Effector memory CD4-positive, alpha-beta T cell (primary cell): ENCODE measurements at places on chromosomes 1 and 21.

DNA sequence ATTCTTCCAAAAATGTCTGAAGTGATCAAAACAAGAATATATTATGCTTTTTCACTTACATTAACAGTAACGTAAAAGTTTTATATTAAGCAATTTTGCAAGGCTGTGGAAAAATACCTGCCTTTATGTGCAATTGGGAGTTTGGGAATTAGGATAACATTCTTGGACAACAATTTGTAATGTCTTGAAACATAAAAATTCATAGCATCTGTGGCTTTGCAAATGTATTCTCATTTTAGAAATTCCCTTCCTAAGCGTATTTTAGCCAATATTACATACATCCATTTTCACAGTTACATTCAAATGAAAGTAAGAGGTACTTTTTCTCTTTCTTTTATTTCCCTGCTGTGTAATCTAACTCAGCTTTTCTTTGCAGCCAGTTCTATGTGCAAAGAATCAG is 13.4 kb upstream of the CFH start:
- no peak for DNase-seq

DNA sequence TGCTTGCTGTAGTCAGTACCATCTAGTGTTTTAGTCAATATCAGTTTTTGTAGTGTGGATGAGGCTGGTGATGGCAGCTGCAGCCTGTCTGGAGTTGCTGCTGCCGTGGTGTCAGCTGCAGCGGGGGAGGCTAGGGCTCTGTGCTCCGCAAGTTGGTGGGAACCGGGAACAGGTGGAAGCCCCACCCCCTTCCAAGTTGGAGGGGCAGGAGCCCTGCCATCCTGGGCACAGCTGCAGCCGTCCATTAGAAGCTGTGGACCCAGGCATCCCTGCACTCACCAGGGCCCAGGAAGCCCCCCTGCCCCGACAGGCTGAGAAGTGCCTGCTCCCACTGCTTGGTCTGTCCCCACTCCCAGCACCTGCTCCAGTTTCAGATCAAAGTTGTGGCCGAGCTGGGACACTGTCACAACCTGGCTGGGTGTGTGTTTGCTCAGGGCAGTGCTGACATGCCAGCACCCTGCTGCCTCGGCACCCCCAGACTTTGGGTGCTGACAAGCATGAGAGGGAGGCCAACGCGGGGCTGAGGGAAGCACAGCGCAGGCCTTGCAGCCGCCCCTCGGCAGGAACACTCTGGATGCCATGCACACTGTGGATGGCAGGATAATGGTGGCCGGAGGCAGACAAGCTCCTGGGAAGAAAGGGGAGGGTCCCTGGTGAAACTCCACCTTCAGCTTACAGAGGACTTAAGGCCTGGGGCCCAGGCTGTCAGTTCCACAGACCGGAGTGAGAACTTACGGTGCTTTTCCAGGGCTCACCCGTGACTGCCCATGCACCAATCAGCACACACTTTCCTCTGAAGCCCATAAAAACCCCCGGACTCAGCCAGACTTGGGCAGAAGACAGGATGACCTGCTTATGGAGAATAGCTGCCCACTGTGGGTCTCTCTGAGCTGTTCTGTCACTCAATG is 86.9 kb downstream of the ADARB1 start:
- no peak for DNase-seq

GRCh38 chr1:149933208-149933607 is 3.5 kb downstream of the MTMR11 start:
- DNase-seq, result no peak

GRCh38 chr1:169109561-169110134 is 3.2 kb downstream of the ATP1B1 start:
- no peak for DNase-seq

- DNase-seq, result no peak
Observed at GRCh38 chr1:44170281-44170823, 28.9 kb upstream of the KLF18 start.

GRCh38 chr1:245475961-245476516 is 321.3 kb downstream of the KIF26B start:
- no peak for DNase-seq

DNA sequence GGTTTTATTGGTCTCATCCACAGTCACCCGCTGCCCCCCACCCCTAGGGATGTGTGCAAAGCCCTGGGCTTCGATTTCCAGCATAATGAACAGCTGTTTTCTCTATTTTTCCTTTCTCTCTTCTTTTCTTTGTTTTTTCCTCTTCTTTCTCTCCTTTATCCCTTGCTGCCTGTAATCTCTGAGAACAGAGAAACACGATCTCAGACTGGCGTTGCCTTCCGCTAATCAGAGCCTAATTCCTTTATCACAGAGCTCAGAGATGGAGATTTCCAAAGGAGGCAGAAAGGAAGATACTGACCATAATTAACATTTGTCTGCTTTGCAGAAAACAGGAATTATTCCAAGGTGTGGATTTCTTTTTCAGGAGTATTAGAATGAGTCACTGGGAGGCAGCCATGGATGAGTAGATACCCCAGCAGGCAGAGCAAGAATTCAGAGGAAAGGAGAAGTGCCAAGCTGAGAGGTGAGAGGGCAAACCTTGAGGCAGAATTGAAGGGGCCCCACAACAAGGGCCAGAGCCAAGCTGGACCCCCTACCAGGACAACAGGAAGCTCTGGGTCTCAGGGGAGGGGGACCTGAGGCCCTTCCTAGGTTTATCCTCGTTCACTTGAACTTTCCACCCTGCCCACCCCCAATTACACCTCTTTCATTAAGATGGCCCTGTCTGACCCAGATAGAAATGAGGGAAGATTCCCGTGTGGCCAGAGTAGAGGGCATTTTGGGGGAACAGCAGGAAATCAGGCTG is 33.3 kb downstream of the MATN1 start:
- no peak for DNase-seq

DNA sequence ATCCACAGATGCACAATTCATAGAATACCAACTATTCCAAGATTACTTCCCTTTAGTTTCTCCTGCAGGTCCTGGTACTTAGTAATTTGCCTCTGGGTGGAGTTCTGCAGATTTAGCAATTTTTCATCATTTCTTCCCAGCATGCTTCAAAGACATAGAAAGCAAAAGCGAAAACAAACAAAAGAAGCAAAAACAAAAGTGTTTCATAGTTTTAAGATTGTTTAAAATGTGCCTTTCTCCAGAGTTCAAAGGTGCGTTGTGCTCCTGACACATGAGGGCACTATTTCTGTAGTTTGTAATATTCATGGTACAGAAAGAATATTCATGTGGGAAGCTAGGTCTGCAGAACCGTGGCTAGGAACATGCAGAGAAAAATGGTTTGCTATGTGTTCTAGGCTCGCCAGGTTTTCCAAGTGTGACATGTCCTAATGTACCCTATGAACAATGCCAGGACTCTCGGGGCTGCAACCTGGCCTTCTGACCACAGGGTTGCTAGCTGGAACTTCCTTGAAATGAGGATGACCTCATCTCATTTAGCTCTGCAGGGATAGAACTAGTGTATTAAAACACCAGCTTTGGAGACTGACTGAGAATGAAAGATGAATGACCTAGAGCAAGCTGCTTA is 30.0 kb upstream of the RCSD1 start:
- peak; percentile 8 for DNase-seq

DNA sequence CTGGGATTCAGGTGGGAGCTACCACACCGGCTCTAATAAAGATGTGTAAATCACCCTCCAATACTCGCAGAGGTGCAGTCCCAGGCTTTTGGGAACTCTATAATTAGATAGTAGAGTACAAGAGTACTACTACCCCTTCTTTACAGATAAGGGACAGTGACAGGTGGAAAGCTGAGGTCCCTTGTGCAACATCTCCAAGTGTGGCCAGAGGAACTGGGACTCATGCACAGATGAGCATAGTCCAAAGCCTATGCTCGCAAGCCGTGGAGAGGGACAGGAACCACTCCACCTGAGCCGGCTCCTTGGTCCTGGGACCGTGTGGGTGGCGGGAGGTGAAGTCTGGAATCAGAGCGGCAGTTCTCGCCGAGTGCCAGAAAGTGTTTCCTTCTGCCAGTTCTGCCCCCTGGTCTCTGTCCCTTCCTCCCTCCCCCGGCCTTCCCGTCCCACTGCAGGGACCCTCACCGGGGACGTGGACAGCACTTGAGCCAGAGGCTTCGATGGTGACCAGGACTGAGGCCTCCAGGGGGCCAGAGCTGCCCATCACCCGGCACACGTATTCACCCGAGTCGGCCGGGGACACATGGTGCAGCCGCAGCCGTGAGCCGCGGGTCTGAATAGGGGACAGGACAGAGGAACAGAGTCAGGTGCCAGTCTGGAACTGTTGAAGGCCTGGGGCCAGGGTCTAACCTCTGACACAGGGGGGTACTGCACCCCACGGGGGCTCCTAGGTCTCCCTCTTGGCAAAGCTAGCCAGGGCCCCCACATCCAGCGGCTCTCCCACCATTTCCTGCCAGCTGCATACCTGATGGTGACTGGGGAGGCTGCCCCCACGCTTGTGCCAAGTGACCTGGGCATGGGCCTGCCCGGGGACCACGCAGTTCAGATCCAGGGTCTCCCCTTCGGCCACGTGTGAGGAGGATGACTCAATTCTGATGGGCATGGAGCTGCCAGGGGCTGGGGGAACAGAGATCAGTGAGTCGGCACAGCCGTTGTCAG is 33.9 kb downstream of the LDLRAD2 start:
- DNase-seq, result no peak

GRCh38 chr1:207619871-207620542 is 24.9 kb upstream of the CR1L start:
- DNase-seq, result no peak

DNA sequence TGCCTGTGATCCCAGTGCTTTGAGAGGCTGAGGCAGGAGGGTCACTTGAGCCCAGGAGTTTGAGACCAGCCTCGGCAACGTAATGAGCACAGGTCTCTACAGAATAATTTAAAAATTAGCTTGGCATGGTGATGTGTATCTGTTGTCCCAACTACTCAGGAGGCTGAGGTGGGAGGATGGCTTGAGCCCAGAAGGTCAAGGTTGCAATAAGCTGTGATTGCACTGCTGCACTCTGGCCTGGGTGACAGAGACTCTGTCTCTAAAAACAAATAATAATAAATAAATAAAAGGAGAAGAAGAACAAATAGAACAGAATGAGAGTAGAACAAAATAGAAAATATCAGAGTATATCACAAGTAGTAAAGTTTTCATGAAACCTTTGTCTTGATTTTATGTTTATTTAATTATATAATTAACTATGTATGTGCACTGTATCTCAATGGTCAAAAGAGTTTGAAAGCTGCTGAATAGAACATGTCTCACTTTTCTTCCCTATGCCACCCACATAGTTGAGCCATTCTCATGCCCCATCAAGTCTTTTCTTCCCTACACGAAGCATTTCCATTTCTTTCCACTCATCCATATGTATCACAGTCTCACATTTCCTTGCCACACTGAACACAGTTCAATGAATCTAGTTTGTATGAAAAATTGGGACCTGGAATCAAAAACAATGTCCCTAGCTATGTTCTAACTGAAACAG is 22.9 kb upstream of the APOBEC4 start:
- DNase-seq, result no peak

GRCh38 chr1:153250166-153250565 is 9.3 kb upstream of the LORICRIN start:
- DNase-seq, result no peak

GRCh38 chr1:108854221-108855019 is 2.5 kb downstream of the AKNAD1 start:
- no peak for DNase-seq

- DNase-seq, result no peak
Observed at GRCh38 chr1:36172983-36173382, 17.0 kb downstream of the MAP7D1 start.

GRCh38 chr1:83994111-83994510 is 4.8 kb downstream of the TTLL7 start:
- no peak for DNase-seq

GRCh38 chr1:213227458-213227857 is 176.4 kb downstream of the RPS6KC1 start:
- DNase-seq, result no peak

GRCh38 chr1:87061742-87062156 is 147.3 kb downstream of the HS2ST1 start:
- no peak for DNase-seq

GRCh38 chr1:192700834-192701271 is 64.9 kb downstream of the RGS13 start:
- DNase-seq, result no peak

- DNase-seq, result no peak
Observed at GRCh38 chr1:233512538-233512937, 101.4 kb upstream of the KCNK1 start.

DNA sequence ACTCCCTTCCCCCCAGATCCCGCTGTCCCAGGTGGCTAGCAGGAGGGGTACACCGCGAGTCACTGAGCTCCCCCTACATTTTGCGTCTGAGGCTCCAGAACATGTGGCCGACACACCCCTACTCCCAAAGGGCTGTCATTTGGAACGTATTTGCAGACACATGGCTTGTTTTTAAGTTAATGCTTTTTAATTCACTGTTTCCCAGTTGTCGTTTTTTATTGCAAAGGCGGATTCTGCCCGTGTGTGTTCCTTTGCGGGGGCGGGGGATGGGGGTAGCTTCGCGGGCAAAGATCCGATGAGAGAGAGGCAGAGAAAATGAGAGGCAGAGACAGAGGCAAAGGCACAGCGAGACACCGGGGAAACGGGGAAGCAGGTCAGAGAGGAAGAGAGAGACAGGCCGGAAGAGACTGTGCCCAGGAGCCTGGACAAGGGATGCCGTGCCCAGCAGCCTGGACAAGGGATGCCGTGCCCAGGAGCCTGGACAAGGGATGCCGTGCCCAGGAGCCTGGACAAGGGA is 270.2 kb downstream of the FOXD2 start:
- no peak for DNase-seq

GRCh38 chr1:109740615-109741373 is at the start of gene GSTM3:
Gene GSTM3 (minus strand): TSS chr1:109741038. CDS start chr1:109740287, 751 bp downstream.
- DNase-seq, result no peak

GRCh38 chr1:45584351-45585109 is 689 bp downstream of the NASP start:
- peak; percentile 79 for DNase-seq

- peak; percentile 61 for DNase-seq
Observed at GRCh38 chr1:109667452-109668122, at the start of gene GSTM2. Gene GSTM2 (plus strand): TSS chr1:109668057. CDS start chr1:109668116, 59 bp downstream.

DNA sequence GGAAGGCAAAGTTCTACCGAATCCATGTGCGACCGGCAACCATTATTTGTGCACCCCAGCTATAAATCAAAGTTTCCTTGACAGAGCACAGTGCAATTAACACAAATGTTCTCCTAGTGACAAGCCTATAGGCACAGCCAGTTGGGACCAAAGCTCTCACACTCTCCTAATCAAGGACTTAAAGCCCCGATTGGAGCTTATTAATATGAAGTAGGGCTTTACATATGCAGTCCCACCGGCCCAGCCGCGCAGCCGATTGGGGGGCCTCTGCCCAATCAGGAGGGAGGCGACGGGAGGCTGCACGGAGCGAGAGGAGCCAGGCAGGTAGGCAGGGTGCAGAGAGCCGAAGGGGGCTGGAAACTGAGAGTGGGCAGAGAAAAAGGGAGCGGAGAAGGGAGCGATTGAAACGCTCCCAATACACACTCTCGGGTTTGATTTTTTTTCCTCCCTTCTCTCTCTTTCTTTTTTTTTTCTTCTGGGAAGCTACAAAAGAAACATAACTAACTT is at the start of gene ESRRG:
ESRRG (minus strand) TSS at position 156 of the 507 bp plus-strand sequence; CDS start at position 26, 130 bp downstream.
- DNase-seq, result no peak

- no peak for DNase-seq
Observed at GRCh38 chr1:168531615-168532345, 12.0 kb downstream of the XCL2 start.

- no peak for DNase-seq
Observed at GRCh38 chr1:159229896-159230295, 25.2 kb downstream of the ACKR1 start.

GRCh38 chr1:12320486-12320885 is 90.7 kb downstream of the VPS13D start:
- no peak for DNase-seq

GRCh38 chr1:94095112-94095637 is 25.8 kb downstream of the ABCA4 start:
- DNase-seq, result no peak

- DNase-seq, result no peak
Observed at GRCh38 chr1:177798614-177799013, 171.2 kb downstream of the SEC16B start.

GRCh38 chr1:97070376-97070775 is 348.8 kb downstream of the PTBP2 start:
- no peak for DNase-seq
